Activated T-helper 1 cell treated with anti-CD3 and anti-CD28 coated beads, Interleukin-12 subunit alpha, Interleukin-12 subunit beta, Interleukin-2, Interleukin-4 antibody, amounts not matched to agents 30 ng/mL and 10 ng/mL and 1 ng/mL, durations not matched to agents 14 hours and 24 hours and 36 hours (primary cell): ENCODE measurements at places on chromosomes 7 and 10. TPM values are rescaled to one million over a fixed set of nuclear protein-coding genes. Genes with fewer than 3 reads are reported as not detected.

- no peak for DNase-seq
Observed at GRCh38 chr7:96449094-96449493, 127.2 kb upstream of the SLC25A13 start.

The DRGX gene
- not detected in 2 replicates for total RNA-seq

The TMEM196 gene
- not detected in 2 replicates for total RNA-seq

DNA sequence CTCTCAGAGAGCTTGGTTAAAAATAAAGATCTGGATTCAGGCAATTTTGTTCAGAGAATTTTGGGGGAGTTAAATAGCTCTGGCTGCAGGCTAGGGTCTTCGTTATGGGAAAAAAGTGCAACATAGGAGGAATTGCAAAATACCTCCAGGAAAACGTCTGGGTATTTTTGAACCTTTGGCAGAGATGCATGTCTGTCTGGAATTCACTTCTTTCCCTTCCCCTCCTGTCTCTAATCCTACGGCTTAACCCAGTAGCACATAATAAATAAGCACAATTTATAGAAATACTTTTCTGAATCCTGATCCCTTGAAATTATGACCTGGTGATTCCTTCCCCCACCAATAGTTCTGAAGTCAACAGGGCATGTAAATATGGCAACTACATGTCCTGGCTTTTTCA lies 19.3 kb upstream of the NUP205 start:
- DNase-seq: no peak

DNA sequence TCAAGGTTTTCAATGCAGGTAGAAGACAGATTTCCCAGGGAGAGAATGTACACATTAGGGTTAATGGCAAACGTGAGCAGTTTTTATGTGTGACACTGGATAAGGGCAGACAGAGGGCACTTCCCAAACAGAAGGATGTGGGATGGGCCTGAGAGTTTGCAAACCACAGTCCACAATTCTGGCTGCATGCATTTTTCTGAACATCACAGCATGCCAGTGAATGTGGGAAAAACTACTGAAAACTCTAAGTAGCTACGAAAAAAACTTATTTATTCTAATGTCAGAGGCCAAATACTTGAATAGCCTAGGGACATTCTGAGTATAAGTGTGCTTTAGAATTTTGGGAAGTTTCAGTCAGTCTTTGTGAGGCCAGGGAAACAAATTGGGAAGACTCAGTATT lies 145.9 kb downstream of the NRCAM start:
- DNase-seq: no peak

DNA sequence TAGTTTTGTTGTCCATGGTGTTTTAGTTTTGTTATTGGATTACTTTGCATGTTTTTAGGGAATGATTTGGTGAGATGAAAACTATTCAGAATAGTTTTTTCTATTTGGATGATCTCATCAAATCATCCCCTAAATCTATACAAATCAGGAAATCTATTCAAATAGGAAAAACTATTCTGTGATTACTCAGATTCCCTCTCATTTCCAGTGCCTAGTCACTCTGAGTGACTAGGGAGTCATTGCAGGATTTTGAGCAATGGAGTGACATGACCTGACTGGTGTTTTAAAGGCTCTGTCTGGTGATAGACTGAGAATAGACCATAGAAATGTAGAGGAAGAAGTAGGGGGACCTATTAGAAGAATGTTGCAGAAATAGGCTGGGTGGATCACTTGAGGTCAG lies 72.4 kb downstream of the TPST1 start:
- DNase-seq: no peak

GRCh38 chr10:119454990-119455389 lies 87.5 kb downstream of the RGS10 start:
- no peak for DNase-seq

DNA sequence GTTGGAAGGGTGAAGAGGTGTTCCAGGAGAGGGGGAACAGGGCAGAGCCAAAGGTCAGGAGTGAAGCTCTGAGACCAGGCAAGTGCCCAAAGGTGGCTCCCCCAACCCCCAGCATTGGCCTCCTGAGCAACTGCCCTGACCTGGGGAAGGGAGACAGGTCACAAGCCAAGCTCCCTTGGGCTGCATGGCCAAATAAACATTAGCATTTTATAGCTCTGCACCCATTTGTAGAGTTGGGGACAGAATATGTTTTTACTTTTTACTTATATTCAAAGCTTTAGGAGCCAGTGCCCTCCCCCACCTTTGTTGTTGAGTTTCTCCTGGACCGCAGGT lies 4.0 kb downstream of the UNC5B start:
- DNase-seq: no peak

- DNase-seq: no peak
Observed at GRCh38 chr7:48244864-48245271, 73.6 kb downstream of the ABCA13 start.

DNA sequence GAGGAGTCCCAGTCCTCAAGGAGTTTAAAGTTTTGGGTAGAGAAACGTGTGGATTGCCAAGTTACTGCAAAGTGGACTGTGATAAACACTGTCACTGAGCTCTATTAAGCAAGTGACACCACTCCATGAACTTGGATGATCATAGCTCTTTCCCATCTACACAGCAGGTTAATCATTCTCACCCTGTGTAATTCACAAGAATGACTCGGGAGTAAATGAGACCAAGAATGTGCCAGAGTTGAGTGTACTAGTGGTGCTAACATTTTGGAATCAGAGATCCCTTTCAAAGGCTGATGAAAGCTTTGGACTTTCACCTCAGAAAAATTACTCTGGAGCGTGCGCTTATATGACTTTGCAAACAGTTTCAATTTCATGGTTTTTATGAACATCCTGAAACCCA lies 80.8 kb downstream of the RBM20 start:
- no peak for DNase-seq

DNA sequence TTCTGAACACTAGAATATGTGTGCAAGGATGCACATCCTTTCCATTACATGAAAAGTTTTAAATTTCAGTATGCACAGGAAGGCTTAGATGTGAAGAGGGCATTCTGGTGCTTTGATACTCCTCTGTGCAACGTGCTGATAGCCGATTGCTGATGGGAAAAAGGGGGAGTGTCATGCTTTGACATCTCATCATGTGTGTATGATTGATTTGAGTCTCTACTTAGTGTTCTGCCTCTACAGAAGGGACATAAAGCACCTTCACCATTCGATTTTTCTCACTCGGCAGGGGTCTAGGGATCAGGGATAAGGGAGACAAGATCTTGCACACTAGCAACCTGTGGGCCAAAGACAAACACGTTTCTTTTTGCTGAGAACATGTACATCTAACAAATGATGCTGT lies 114.7 kb upstream of the RSU1 start:
- no peak for DNase-seq

The GIMAP7 gene
- 46.9 and 55.1 TPM in 2 replicates for total RNA-seq
